ENCODE measurements at places on chromosomes 4 and X.

DNA sequence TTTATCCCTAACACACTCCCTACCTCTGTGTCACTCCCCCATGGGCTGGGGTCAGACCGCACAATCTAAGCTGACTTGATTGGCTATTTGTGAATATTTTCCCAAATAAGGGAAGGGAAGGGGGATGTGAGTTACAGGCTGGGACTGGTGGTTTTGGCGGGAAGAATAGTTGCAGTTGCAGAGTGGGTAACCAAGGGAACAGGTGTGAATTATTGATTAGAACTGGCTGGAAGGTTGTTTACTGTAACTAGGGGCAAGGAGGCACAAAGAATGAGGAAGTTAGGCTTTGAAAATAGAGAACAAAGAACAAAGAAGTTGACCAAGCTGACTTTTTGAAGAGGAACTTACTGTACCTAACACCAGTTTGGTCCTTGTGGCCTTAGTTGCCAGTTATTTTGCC lies 88.0 kb upstream of the XAGE2 start:
- DNase-seq, result no peak

- no peak for DNase-seq
These were observed 58.2 kb upstream of the TRIM2 start for GRCh38 chr4:153146031-153146430.

DNA sequence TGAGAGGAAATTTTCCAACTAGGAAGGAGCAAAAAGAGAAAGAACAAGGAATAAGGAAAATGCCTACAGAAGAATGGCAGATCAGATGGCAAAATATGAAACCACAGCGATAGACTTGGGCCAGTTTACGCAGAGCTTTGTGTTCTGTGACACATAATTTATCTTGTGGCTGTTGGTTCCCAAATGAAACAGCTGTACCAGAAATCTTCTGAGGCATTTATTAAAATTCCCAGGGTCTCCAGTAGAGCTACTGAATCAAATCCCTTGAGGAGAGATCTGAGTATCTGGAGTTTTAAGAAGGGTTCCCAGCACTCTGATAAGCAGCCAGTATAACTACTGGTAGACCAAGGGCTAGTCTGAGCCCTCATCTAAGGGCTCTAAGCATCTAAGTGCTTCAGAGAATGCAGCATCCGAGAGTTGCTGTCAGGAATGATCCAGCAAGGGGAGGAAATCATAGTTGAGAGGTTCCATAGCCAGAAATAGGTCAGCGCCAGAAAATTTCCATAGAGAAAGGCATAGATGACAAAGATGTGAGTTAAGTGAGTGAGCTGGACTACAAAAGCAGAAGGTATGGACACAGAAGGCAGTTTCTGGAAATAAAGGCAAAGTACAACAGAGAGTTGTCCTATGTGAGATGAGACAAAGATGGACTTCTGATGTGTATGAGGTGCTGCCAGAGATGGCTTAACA lies 46.3 kb upstream of the FAM241A start:
- DNase-seq, result no peak

GRCh38 chr4:82517043-82517442 lies 44.7 kb downstream of the TMEM150C start:
- DNase-seq, result no peak

- DNase-seq, result no peak
These were observed 26.3 kb downstream of the EFHC2 start for GRCh38 chrX:44317181-44317580.

- DNase-seq, result no peak
These were observed 417.7 kb upstream of the GALNT7 start for GRCh38 chr4:172750910-172751309.

- DNase-seq, result no peak
These were observed 1.2 kb upstream of the PDS5A start for GRCh38 chr4:39978904-39979303.

DNA sequence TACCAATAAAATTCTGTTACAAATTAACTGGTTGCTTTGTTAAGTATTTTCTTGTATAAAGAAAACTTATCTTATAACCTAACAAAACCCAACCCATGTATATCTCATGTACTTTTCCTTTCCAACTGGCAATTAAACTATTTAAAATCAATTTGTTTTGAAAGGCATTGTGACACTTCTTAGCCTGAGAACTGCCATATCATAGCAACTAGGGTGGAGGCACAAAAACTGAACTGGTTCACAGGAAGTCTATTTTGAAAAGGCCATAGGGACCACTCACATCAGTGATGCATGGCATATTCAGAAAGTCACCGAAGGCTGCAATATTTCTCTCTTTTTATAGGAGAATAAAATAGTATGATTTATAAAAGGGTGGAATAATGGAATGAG lies 40.5 kb upstream of the ARSJ start:
- no peak for DNase-seq

GRCh38 chr4:173318648-173319211 lies 15.4 kb downstream of the HMGB2 start:
- DNase-seq, result no peak

- DNase-seq, result no peak
These were observed 26.1 kb downstream of the IGSF1 start for GRCh38 chrX:131262738-131263679.

DNA sequence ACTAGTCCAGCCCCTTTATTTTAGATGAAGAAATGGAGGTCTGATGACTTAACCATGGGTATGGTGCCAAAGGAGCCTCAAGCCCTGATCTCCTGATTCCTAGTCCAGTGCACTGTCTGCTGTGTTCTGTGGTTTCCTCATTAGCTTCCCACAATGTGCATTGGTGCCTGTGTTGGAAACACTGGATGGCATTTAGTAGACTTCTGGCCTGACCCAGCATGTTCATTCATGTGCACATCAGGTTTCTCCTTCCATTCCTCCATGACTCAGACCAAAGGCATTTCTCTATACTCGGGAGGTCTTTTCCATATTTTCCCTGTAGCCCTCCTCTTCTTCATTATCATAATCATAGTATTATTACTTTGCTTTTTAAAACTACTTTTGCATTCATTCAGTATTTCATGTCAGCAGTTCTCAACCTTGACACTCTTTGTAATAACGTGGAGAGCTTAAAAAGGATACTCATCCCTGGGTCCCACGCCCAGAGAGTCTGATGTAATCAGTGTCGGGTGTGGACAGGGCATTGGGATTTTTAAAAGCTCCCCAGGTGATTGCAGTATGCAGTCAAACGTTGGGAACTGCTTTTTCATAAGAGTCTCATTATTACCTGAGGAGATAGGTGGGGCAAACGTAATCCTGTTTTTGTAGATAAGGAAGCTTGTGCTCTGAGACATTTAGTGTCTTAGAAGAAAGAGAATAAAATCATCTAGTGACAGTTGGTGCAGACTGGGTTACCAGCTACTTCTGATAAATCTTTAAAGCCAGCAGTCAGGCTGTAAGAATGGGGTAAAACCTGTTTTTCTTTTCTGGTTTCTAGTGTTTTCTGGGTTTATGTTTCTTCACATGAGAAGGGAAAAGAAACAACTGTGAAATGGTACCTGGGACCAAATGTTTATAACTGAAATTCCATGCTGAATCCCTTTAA lies 40.9 kb upstream of the XK start:
- peak; percentile 40 for DNase-seq

DNA sequence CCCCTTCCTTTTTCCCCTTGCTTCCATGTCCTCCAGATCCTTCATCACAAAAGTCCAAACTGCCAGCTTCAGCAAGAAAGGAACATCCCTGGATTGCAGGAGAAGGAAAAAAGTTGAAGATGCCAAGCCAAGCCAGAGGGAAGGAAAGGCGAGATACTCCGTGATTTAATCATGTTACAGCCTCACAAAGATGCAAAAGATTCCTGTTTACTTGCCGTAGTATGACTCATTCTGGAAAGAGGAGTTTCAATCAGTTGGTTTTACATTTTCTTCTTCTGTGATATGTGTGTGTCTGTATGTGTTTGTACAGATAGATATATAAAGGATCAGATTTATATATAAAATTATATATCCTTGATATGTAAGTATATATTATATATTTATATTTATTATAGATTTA lies 69.3 kb downstream of the BTC start:
- no peak for DNase-seq

DNA sequence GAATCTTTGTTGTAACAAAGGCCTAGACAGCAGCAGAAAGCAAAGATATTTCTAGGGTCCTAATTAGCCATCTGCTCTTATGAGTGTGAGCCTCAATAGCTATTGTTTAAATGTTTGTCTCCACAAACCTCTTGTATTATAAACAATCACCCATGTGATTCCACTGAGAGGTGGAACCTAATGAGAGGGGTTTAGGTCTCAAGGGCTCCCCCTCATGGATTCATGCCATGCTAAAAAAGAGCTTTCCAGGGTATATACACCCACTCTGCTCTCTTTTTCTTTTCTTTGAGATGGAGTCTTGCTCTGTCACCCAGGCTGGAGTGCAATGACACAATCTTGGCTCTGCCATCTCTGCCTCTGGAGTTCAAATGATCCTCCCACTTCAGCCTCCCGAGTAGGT lies 42.1 kb downstream of the TRIM61 start:
- no peak for DNase-seq

DNA sequence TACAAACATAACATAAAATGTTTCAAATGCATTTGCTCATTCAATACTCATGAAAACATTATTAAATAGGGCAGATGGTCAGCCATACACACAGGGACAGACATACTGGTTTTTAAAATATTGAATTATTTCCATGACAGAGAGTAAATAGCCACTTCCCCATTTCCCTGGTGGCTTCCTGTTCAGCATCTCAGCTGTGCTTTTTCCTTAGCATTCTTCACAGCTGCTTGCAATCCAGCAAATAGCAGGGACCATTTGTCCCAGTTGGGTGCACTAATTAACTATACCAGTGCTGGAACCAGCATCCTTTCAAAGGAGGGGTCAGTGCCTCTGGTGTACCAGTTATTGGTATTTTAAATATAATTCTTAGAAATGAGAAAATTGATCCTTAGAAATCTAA lies 964.7 kb downstream of the RAB28 start:
- DNase-seq, result no peak

- no peak for DNase-seq
These were observed 872.1 kb downstream of the PCDH7 start for GRCh38 chr4:31592293-31592692.

- no peak for DNase-seq
These were observed 781.9 kb upstream of the GALNTL6 start for GRCh38 chr4:171031338-171031737.

- no peak for DNase-seq
These were observed 85.4 kb downstream of the RPS3A start for GRCh38 chr4:151184523-151185458.

- no peak for DNase-seq
These were observed 1869.7 kb downstream of the PCDH7 start for GRCh38 chr4:32589853-32590252.

GRCh38 chrX:43333543-43333942 lies 322.6 kb upstream of the MAOA start:
- no peak for DNase-seq

DNA sequence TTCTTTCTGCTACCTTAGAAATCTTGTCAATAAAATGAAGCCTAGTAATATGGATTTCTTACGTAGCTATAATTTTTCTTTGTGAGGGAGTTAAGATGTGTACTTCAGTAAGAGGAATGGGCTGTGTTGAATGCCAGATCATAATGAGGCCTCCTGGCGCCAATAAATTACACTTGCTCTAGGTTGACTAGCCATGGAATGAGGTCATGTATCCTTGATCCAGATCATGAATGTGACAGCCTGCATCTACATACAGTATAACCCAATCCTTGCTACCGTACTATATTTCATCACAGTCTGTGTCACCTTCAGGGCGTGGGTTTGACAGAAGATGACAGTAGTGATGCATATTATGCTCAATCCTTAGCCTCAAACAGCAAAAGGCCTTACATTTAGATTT lies 36.2 kb downstream of the NHS start:
- no peak for DNase-seq

- DNase-seq, result peak; percentile 14
These were observed 2521.4 kb downstream of the ARAP2 start for GRCh38 chr4:33722800-33723516.

DNA sequence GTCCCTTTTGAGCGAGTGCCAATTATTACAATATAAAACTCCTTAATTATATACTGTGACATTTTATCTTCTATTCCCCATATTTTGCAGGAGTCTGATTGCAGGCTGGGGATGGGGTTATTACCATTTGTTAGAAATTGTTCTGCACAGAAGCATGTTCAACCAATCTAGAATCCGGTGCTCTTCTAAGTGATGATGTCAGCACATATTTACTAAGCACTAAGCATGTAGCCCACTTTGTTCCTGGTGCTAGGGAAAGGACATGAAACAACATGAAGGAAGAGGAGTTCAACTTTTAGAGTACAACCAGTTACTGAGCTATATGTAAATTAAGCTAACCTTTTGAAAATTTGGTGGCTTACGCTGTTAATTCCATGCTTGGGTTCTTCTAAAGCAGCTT lies 52.8 kb upstream of the IL1RAPL2 start:
- DNase-seq, result no peak

DNA sequence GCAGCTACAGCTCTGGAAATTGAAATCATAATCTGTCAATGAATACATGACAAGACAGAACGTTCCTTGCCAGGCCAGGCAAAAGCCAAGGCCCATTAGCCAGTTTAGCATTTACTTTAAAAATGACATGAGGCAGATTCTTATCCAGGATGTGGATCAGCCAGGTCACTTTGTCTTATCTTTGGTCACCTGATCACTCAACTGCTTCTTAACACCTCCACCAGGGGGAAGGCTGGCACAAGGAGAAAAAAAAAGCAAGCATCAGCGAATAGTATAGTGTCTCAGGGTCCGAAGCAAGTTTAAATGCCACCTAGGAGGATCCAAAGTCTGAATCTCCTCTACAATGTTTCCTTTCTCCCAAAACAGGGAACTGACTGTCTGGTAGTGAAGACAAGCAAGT lies 18.8 kb downstream of the ATP1B4 start:
- DNase-seq, result peak; percentile 2

DNA sequence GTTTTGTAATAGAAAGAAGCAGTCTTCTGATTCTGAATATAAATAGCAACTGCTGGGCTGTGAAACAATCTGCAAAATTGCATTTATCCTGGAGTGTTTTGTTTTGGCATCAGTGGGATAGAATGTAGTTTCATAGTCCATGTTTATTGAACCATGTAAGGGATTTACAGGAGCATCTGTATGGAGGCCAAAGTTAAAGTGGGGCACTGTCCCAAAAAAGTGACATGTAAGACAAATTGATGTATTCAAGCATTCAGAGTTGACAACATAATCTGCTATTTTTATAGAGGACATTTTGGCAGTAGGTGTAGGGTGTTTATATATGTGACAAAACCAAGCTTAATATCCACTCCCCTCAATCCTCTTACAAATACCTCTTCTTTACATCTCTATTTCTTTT lies 200.5 kb upstream of the ANK2 start:
- no peak for DNase-seq

DNA sequence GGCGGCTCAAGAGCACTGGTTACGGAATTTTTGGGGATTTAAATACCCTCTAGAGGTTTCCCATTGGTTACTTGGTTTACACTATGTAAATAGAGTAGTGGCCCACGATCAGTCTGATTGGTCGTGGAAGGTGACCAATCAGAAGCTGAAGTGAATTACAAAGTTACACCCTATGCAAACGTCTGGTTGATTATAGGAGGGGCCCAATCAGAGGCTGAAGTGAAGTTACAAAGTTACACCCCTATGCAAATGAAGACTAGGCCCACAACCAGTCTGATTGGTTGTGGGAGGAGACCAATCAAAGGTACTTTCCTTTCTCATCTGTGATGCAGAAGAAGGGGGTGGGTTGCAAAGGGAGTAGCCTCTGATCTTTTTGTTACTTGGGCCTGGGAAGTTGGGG lies 45.1 kb upstream of the HSD17B10 start:
- DNase-seq, result no peak

Measured in NCI-H526 treated with DMSO at 0.1 percent for 48 hours (cell line).